Hepatic stellate cell (primary cell): ENCODE measurements at places on chromosomes 7 and 10.

- DNase-seq: no peak
These were observed 219.5 kb upstream of the HPS1 start for GRCh38 chr10:98666276-98666675.

GRCh38 chr7:92837000-92837749, 802 bp upstream of the CDK6 start:
- no peak for DNase-seq

DNA sequence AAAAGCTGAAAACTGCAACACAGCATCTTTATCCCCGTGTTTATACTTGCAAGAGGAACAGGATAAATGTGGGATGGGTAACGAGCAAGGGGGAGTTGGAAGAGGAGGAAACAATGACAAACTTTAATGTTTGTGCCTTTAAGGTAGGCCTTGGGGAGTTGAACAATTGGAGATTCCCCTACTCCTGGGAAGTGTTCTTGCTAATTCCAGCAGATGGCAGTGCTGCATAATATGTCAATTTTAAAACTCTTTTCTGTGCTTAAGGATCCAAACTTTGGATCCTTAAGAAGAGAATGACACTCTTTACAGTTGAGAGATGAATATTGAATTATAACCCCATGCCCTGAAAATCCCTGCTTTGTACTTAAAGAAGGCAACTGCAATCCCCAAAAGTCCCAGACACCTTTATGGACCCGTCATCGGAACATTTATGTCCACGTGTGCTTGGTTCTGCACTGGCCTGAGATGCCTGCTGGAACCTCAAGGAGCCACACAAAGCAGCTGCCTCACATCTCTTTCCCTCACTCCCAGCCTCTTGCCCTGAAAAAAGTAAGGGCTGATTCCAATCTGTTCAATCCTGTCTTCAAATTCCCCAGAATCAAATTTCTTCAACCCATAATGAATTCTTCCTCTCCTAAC, 12.0 kb downstream of the IFIT5 start:
- DNase-seq: peak; percentile 32

DNA sequence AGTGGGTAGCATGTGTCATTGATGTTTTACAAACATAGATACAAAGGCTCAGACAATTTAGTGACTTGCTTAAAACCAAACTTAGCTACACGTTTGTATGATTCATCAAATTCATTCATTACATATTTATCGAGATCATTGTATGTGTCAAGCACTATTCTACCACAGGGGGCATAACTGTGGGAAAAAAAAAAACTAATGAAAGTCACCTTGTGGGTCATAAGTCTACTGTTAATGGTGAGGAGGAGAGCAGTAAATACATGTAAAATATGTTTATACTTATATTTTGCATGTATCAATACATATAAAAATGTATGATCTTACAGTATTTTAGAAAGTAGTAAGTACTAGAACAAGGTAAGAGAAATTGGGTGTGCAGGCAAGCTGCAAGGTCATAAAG, 933.8 kb downstream of the IPMK start:
- DNase-seq: no peak

DNA sequence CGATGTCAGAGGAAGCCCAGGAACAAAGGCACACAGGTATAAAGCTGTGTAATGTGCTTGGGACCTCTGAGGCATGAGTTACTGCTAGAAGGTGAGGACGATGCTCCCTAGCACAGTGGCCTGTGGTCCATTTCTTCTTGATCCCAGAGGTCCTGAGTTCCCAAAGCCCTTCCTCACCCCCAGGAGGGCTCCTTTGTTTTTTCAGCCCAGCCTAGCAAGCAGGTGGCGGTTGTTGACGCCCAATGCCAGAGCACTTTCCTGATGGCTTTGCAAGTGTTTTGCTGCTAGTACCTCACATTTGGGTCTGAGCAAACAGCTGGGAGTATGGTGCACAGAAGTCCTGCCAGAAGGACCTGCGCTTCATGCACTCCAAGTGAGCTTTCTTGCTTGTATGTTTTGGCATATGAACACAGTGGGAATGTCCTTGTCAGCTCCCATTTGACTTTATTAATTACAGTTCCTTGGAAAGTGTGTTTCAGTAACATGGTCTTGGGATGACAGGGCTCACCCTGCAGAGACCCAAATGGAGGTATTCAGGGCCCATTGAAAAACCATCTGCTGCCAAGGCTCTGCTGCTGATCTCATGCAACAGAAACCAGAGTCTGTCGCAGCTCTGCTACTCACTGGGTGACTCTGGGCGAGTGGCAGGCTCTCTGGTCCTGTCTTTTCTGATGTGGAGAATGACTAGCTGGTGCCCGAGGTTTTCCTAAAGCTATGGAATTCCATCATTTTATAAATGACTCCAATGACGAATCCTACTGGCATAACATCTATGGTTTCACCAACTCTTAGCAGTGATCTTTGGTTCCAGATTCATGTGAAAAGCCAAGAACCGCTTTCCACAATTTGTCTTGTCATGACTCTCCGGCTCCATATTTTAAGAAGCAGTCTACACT, 134.9 kb downstream of the ARID5B start:
- no peak for DNase-seq

DNA sequence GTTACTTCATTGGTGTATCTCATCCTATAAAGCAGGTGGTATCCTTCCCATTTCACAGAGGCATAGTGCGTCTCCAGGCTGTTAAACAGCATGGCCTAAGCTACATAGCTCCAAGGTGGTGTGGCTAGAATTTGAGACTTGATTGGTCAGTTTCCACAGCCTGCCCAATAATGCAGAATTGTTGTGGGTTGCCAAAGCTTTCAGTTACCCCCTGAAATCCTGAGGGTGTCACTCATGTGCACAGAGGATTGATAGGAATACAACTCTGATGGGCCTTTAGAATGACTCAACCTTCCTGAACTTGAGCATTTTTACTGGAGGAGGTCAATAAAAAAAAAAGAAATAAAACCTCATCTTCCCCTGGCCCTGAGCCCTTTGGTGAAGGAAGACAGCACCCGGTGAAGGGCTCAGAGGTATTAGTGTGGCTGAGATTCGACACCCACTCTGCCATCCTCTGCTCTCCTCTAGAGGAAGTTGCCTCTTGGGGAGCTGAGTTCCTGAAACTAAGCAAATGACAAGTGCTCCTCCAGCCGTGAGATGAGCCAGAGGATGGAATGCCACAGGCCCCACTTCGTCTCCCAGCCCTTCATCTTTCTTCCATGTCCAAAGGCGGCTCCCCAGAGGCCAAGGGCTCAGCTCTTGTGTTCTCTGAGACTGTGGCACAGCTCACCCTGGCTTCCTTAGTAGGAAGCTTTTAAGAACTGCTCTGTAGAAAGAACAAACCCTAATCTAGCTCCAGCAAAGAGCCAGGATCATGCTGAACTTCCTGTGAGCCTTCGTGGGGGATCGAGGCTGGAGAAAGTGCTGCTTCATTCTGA, 1.0 kb downstream of the ACSL5 start:
- DNase-seq: no peak

DNA sequence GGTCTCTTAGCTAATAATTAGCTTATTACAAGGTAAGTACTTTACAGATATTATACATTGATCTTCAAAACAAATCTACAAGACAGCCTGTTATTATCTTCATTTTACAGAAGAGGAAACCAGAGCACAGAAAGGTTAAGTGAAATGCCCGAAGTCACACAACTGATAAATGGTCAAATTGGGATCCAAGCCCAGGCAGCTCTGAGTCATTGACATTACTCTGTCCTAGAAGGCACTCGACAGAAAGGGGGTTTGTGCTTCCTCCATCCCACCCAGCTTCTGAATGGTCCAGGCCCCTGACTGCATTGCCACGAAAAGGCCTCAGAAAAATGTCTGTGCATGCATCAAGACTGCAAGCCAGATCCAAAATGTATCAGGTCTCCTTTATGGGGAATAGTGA, 81.3 kb upstream of the ZNF438 start:
- DNase-seq: no peak

DNA sequence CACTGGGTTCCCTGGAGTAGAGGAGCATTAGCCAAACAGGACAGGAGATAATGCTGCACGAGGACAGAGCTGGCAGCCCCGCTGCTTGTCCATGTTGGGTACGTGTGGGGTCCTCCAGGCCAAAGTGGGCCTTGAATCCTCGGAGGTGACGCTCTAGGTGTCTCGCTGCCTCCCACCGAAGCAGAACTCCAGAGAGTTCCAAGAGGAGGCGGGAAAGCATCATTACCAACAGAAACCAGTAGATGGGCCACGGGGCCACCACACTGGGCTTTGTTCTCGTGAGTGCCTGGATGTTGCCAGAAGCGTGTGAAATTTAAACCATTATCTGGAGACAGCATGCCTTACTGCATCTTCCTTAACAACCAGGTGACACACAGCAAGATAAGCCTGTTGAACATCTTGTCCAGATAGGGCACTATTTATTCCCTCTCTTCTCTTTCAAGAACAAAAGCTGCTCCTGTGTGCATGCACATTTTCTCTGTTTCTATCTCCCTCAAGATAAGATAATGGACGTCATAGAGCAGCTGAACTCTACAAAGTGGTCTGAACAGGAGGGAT, 56.8 kb downstream of the TNS3 start:
- no peak for DNase-seq

GRCh38 chr7:23864973-23865372, 155.0 kb downstream of the STK31 start:
- peak; percentile 4 for DNase-seq

DNA sequence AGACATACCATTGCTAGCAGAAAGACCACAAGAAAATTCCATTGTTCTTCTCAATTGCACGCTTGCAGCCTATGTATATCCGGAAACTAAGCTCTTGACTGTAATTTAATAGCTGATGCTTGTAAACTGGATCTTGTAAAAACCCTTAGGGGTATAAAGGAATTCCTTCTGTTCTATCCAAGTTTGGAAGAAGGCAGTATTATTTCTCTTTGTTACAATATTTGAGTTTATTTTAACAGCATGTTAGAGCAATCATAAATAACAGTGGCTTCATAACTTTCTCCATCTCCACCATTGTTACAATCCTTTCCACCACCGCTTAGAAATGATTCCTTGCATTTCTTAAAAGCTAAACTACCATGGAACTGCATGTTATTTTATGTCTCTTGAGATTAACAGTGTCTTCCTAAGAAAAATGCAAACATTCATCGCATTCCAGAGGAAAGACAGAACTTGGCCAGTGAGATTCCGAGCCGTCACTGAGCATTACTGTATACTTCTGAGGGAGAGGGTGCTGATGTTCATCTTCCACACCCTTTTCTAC, 92.5 kb downstream of the TRIL start:
- no peak for DNase-seq

DNA sequence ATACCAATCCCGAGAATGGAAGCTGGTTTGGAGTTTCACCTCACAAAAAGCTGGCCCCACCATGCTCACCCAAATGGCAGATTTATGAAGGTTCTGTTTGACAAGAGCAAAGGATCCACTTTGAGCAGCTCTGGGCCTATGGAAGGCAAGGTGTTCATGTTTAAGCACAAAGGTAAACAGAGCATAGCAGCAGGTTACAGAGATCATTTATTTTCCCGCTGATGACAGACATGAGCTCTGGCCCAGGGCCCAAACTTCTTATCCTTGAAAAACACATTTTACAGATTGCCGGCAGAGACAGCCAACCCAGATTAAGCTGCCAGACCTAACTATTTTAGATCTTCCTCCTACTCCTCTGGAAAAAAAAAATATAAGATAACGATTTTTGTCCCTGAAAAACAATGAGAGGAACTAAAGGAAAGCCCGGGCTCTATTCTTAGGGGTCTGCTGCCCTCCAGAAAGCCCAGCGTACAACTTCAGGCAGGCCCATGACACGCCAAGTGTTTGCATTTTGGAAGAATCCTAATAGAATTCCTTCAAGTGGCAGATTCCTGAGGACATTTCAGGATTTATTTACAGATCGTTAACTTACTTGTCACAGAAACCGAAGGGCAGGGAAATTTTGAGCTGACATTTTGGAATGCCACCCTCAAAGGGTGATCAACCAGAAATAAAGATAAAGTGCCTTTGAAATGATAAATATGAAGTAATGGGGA, 40.0 kb downstream of the SYPL1 start:
- no peak for DNase-seq
